CD4-positive, alpha-beta T cell treated with Interleukin-15 for 4 hours (primary cell): ENCODE measurements at places on chromosomes 16 and 17.

DNA sequence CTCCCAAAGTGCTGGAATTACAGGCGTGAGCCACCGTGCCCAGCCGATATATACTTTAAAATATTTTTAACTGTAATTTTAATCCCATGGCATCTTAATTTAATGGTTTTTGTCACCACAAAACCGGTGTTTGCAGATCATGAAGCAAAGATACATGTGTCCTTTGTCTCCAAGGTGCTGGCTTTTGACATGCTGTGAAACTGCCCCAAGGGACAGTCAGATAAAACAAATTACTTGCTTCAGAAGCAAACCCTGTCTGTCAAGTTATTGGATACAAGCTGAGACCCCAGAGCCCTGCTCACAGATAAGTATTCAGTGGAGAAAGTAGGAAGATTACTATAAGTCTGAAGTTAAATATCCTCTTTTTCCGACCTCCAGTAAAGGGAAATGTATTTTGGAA is 39.8 kb downstream of the ARL4D start:
- DNase-seq = no peak

DNA sequence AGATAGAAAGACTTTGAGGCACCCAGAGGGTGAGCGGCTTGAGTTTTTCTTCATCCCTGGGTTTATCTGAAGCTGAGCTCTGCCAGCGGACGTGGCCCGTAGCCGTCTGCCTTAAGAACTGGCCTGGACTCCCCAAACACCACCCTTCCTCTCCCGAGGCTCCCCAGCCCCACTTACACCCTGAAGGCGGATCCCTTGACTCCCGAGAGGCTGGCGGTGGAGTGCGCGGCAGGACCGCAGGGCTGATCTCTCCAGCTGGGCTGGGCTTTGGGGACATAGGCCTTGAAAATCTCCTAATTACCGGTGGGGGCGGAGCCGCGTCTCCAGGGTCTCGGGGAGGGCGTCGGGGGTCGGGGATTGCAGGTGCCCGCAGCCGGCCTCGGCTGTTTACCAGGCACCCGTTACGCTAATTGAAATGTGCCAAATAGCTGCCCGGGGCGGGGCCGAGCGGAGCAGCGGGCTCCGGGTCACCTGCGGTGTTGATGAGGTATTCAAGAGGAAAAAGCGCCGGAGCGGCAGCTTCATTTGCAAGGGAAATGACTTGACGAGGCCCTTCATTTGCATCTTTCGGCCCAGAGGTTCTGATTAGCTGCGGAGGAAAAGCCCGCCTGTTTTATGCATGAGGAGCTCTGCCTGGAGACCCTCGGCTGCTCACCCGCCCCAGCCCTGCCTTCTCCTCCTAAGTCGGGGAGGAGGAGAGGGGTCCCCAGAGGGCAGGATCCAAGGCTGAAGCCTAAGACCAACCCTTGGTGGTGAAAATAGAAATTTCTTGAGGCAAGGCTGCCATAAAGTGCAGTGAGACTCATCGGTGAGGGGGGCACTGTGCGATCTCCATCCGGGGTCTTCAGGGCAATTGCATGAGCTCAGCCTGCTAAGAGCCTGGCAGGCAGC is 100.7 kb downstream of the MGAT5B start:
- peak; percentile 25 for DNase-seq

DNA sequence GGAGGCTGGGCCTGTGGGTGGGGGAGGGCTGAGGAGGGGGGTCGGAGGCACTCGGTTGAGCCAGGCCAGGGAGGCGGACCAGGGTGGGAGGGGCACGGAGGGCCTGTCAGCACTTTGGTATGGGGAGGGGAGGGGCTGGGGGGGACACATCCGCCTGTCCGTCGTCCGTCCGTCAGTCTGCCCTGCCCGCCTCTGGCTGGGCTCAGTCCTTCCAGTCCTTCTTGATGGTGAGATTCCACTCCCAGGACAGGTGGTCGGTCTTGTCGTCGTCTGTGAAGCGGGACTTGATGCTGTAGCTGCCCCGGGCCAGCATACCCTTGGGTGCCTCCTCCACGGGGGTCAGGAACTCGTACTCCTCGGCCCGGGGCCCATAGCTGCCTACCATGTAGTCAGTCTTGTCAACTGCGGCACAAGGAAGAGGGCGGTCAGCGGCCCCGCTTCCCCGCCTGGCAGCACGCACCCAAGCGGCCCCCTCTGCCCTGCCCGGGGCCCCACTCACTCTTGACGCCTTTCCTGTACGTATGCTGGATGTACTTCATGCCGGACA is 2.4 kb downstream of the ARHGDIA start:
- no peak for DNase-seq

DNA sequence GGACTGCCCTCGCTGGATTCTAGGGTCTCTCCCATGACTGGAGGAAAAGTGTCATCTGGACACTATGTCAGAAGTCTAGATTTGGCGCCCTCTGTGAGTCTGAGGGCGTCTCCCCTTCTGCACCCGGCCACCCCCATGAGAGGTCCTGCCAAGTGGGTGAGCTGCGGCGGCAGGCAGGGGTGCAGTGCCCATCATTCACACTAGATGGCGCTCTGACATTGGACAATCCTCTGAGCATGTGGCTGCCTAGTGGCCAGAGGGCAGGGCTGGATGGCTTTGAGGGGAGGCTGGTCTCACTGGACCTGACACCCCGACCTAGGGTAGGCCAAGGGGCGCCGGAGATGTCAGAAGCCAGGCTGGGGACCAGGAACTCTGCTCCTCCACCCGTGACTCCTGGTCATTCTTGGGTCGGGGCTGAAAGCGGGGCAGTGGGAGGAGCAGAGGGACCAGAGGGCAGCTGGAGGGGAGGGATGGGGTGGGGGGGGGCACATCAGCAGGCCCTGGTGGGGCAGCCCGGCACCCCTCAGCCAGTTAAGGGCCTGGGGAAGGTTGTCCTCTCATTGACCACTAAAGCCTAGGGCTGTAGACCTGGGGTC is 28.0 kb downstream of the MRM1 start:
- DNase-seq = peak; percentile 77

- no peak for DNase-seq
These were observed 42.5 kb upstream of the ENDOV start for GRCh38 chr17:80372456-80372855.

GRCh38 chr17:55347341-55347740 is 74.3 kb downstream of the MMD start:
- DNase-seq = no peak

DNA sequence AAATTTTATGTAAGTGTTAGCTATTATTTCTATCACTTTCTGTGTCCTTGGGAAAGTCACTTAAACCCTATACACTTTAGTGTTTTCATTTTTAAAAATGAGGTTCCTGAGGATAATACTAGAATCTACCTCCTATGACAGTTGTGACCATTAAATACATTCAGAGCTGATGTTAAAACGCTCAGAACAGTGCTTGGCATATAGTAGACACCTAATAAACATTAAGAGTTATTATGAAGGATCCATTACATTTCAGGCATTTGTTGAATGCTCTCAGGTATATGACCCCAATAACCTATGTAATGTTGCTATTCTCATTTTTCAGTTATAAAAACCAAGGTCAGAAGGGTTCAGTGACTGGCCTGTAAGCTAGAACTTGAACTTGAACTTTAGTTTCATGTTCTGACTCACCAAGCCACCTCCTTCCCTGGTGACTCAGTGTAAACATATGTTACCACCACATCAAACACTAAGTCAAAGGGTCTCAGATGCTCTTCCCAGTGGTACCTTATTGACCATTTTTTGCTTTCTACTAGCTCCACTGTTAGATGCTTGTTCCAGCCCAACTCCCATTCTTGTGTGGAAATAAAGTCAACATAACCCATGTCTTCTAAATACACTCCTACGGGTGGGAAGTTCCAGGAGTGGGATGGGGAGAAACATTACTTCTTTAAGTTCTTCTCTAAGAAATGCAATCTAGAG is 47.6 kb downstream of the HSD17B2 start:
- no peak for DNase-seq

- DNase-seq = no peak
These were observed 152.6 kb downstream of the MAP2K6 start for GRCh38 chr17:69567130-69567529.
